Neuronal stem cell (in vitro differentiated cells): ENCODE measurements at places on chromosomes 5 and 9.

- no peak for DNase-seq
These were observed 696.5 kb downstream of the NR2F1-AS1 start for GRCh38 chr5:92884469-92884868.

DNA sequence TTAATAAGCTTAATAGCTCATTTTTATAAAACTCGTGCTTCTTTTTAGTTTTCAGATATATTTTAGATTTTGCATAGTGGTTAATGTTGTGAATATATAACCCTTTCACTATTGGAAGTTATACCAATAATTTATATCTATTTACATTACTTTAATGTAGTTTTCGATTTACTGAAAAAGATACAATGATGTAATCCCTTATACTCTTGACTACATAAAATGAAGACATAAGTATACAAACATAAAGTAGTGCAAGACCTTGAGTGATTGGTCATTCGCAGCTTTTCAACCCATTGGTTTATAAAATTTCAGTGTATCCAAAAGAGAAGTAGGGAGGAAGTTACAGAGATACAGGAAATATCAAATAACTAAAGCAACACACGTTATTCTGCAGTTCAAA, 84.3 kb upstream of the GRHPR start:
- DNase-seq = no peak

DNA sequence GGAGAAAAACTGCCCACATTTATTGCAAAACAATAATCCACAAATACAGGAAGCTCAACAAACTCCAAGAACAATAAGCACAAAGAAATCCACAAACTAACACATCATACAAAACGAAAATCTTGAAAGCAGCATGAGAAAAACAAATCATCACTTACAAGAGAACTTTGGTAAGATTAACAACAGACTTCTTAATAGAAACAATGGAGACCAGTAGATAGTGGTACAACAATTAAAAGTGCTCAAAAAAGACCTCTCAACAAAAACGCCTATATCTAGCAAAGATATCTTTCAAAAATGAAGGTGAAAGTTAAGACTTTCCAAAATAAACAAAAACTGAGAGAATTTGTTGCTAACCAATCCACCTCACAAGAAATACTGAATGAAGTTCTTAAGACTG, 38.4 kb downstream of the CDKL3 start:
- DNase-seq = no peak

DNA sequence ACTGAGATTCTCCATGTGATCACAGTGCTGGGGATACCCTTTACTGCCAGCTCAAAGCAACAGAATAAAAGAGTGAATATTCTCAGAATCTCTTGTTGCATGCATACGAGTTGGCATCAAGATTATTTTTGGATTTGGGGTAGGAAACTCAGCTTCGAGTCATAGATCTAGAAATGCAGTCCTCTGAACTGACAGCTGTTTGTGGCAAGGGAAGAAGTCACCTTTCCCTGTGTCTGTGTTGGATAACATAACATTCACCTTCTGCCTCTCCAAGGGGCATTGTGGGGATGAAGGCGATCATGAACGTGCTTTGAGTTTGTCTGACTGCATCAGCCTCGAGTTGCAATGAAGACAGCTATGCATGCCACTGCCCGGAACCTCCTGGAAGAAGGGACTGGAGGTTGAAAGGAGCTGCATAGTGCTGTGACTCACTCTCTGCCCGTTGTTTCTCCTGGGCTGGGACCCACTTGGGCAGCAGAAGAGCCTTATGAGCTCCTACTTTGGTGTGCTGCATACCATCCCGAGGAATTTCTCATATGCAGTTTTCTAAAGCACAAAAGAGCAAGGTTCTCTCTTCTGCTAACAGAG, 231.7 kb downstream of the ARHGAP26 start:
- no peak for DNase-seq

DNA sequence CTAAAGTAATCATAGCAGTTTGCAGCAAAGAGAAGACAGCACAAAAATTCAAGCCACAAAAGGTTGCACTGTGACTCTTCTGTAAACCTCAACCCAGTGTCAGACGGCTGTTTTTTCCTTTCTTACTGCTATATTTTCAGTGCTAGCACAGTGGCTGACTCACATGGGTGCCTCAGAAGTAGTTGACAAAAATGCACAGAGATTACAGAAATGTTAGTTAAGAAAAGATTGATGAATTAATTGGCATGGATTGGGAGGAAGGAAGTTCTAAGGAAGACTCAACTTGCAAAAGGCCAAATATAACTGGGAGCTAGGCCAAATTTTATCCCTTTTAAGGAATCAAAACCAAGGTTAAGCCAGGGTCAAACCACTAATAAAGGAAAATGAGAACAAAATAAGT, 43.7 kb upstream of the ITGA1 start:
- DNase-seq = no peak

DNA sequence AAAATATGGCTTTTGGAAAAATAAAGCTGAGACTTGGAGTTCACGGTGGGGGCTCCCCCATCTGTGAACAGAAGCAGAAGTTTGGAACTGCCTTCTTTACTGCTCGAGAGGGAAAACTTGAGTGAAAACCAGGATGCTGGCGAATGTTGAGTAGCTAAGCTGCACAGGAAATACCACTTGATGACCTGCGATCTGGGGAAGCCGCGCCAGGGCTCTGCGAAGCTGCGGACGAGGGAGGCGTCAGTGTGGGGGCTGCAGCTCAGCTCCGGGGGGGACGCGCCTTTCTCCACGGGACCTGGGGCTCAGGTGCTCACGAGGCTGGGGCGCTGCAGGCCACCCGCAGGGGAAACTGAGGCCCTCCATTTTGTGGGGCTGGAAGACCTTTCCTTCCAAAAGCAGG, 62.3 kb downstream of the TENT4A start:
- no peak for DNase-seq

DNA sequence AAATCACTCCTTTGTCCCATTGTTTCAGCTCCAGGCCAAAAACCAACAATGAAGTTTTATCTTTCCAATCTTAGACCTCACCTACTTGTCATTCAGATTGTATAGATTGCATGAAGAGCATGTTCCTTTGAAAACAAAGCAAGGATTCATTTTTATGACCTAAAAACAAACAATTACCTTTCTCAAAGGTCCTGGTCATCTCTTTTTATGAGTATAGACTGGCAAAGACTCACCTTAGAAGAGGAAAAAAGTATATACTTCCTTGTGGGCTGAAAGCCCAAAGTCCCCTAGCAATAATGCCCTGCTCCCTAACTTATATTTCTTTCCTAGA, 28.4 kb upstream of the TLE1 start:
- no peak for DNase-seq

- DNase-seq = no peak
These were observed 5.8 kb upstream of the SPATA31C2 start for GRCh38 chr9:88143957-88144625.

- DNase-seq = no peak
These were observed 22.2 kb downstream of the MROH2B start for GRCh38 chr5:41048986-41049385.

- no peak for DNase-seq
These were observed 126.9 kb downstream of the ADGRV1 start for GRCh38 chr5:90685425-90686022.

DNA sequence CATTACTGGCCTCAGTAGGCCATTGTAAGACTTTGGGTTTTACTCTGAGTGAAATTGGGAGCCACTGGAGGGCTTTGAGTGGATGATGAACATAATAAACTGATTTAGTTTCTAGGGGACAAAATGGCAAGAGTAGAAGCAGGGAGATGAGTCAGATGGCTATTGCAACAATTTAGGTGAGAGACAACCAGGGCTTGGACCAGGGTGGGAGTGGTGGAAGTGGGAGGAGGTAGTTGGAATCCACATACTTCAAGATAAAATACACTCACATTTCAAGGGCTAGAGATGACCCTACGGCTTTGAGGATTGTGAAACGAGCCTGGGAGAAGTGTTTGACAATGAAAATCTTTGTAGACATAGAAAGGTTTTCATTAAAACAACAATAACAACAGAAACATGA, 136.3 kb downstream of the ACTBL2 start:
- no peak for DNase-seq

GRCh38 chr9:31140316-31140715, 1244.1 kb upstream of the ACO1 start:
- no peak for DNase-seq
